ENCODE measurements at places on chromosomes 5 and 9.

GRCh38 chr5:124403281-124403680, 343.2 kb downstream of the ZNF608 start:
- DNase-seq: no peak

DNA sequence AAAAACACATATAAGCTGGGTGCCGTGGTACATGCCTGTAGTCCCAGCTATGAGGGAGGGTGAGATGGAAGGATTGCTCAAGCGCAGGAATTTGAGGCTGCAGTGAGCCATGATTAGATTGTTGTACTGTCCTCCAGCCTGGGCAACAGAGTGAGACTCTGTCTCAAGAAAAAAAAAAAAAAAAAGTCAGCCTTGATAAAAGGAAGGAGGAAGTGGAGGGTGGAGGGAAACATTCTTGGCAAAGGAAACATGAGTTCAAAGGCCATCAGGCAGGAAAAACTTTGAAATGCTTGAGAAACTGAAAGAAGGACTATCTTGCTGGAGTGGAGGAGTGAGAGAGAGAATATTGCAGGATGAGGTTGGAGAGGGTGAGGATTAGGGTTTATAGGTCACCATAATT, 18.3 kb upstream of the ANKHD1 start:
- no peak for DNase-seq

GRCh38 chr9:104711604-104712003, 17.3 kb downstream of the OR13D1 start:
- DNase-seq: no peak

DNA sequence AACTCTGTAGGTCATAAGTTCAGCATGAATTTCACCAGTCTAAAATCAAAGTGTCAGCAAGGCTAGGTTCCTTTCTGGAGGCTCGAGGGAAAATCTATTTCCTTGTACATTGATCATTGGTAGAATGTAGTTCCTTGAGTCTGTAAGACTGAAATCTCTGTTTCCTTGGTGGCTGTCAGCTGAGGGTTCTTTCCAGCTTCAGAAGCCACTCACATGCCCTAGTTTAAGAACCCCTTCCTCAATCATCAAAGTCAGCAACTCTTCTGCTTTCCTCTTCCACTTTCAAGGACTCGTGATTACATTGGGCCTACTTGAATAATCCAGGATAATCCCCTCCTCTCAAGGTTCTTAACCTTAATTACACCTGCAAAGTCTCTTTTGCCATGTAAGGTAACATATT, 4.9 kb upstream of the SCAMP1 start:
- peak; percentile 90 for DNase-seq

DNA sequence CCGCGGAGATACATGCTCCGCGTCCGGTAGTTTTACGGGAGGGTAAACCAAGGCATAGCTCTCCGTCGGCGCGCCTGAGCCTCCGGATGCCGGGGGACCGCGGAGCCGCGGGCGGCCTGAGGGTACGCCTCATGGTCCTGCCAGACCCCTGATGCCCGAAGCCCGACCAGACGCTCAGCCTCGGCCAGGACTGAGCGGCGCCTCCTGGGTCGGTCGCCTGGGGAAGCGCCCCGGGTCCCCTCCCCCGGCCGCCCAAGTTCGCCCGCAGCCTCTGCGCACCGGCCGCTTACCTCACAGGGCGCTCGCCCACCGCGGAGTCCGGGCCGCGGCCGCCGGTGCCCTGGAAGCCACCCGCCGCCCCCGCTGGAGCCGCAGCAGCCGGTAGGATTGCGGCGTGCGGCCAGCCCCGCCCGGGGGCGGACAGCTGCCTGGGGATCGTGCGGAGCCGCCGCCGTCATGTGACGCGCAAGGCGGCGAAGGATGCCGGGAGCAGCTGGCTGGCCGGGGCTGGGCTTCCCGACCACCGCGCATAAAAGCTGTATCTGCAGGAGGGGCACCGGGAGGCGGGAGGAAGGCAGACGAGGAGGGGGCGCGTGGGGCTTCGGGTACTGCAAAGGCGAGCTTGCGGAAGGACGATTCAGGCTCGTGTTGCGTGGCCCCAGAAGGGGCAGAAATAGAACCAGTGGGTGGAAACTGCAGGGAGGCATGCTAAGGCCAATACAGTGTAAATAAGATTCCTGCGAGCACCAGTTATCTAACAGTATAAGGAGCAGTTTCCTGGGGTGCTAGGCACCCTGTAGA, at the start of gene FBXO10:
Gene FBXO10 (minus strand): TSS at position 460 of the 801 bp plus-strand sequence. CDS start 34,612 bp downstream, outside the sequence.
- DNase-seq: peak; percentile 92

GRCh38 chr9:3880851-3881250, 355.1 kb upstream of the RFX3 start:
- no peak for DNase-seq

DNA sequence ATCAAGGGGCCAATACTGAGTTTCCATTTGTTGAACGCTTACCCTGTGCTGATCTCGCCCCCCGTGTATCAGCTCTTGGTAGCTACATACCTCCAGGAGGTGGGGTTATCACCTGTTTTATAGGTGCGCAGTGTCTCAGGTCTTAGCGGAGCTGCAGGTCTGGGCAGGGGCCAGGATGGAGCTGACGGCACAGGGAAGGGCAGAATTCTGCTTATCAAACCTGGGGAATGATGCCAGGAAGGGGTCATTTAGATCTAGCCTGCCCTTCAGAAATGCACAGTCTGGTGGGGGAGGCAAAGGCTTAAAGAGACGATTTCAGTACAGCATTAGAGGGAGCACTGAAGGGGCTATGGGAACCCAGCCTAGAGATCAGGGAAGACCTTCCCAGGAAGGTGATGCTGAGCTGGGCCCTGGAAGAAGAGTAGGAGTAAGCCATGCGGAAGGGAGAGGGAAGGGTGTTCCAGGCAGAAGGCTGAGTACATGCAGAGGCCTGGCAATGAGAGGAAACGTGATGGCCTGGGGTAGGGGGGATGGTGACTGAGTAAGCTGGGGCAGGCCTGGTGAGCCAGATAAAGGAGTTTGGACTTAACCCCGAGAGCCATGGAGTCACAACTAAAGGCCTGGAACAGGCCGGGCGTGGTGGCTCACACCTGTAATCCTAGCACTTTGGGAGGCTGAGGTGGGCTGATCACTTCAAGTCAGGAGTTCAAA, 31.5 kb downstream of the OLFML2A start:
- no peak for DNase-seq

DNA sequence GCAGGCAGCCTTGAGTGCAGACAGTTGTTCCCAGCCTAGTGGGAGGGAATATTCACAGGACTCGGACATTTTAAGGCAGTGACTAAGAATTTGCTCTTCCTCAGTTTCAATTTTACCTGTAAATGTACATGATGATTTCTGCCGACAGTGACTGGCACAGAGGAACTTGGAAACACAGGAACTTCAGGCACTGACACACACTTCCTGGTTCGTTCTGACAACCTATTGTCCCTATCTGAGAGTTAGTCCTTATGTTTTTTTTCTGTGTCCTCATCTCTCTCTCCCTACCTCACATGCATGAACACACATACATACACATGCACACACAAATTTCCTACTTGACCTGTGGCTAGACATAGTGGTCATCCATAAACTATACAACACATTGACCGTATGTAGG, 89.4 kb upstream of the CD180 start:
- no peak for DNase-seq

GRCh38 chr5:136622747-136623146, 257.4 kb upstream of the TRPC7 start:
- peak; percentile 57 for DNase-seq

GRCh38 chr9:4333231-4333740, 33.4 kb upstream of the GLIS3 start:
- DNase-seq: no peak

DNA sequence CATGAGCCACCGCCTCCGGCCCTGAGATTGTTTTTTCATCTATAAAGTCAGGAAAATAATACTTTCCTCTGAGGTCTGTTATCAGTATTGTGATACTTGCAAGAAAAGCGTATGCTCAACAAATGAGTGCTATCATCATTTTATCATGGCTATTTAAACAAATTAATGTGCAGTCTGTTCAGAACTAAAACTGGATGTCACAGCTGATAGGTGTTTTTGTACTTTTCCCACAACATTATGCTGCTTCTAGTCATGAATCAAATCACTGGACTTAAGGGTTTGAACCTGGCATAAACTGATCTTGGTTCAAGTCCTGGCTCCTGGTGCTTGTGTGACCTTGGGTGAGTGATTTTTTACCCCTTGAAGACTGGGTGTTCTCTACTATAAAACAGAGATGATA, 21.4 kb upstream of the PHF19 start:
- DNase-seq: no peak

- DNase-seq: no peak
These were observed 36.9 kb downstream of the FAM78A start for GRCh38 chr9:131239161-131239975.

DNA sequence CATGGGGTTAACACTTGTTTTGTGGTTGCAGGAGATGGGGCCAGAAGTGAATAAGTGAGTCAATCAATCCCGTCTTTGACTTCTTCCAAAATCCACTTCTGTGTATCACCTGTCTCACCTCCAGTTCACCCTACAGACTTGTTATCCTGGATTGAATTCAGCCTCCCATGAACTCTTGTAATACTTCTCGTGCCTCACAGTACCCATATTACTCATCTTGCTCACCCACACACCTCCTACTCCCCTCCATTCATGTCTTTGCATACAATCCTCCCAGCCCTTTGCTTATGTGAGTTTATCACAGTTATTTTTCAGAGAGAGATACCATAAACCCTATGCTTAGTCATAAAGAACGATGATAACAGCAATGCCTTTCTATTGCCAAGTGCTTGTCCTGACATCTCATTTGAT, 52.9 kb upstream of the PAPPA start:
- no peak for DNase-seq

DNA sequence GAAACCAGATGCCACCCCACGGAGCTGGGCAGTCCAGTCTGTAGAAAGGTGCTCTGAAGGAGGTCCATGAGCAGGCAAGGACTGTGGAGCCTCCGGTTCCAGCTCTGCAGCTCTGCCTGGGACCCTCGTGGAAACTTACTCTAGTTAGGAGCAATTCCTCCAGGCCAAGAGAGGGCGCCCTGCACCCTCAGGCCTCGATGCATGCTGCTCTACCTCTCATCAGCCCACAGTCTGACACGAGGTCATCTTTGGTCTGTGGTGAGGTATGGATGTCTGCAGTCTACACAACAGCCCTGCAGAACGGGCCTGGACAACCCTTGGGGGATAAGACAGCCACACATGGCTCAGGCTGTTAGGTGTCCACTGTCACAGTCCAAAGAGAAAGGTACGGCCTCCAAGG, 50.6 kb upstream of the UBTD2 start:
- DNase-seq: peak; percentile 10

DNA sequence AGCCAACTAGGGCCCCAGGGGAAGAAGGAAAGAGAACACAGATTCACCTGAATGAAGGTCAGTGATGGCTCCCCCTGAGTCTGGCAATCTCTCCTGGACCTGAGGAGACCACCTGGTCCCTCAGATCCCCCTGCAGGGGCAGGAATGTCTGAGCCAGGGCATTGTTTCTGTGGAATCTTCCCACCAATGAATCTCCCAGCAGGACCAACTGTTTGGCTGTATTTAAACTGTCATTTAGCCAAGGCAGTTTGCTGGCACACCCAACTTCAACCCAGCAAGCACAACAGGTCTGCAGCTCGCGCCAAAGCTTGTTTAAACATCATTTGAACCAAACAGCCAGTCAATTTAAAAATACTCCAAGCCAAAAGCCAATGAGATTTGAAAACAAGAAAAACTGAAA, 92.6 kb downstream of the SH3TC2 start:
- DNase-seq: no peak

DNA sequence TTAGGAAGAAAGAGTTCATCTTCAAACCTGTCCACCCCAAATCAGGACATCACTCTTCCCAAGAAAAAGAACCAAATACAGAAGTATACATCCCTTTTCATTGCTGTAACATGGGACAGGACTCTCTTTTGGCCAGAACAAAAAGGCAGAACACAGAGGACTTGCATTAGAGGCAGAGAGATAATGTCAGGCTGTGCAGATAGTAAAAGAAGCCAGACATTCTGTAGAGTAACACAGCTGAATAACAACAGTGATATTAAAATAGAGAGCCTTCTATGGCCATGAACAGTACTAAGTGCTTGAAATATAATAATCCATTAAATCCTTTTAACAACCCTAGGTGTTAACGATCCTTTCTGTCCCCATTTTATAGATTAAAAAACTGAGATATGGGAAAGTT, 437.2 kb downstream of the NFIB start:
- DNase-seq: no peak

Measured in NCI-H82 (cell line).